ENCODE measurements at places on chromosomes 5 and 9.

DNA sequence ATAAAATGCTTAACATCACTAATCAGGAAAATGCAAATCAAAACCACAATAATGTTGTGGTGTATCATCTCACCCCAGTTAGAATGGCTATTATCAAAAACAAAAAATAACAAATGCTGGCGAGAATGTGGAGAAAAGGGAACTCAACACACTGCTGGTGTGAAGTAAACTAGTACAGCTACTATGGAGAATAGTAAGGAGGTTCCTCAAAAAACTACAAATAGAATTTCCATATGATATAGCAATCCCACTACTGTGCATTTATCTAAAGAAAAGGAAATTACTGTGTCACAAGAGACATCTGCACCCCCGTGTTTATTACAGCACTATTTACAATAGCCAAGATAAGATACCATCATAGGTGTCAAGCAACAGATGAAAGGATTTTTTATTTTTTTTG is 214.5 kb upstream of the RASA1 start:
- DNase-seq = no peak

DNA sequence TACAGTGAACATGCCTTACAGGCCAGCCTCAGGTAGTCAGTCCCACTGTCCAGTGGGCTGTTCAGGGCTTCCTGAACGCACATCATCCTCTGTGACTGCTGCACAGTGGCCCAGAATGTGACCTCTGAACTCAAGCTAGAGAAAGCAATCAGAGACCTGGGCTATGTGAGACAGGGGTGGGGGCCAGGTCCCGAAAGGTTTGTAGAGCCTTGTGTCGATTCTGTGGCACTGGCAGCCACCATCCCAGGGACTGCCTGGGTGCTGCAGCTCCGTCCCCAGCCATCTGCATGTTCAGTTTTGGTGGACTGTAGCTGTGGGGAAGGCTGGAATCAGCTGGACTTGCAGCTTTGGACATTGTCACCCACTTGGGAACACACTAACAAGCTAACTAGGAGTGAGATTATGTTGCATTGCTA is 47.7 kb downstream of the MVB12B start:
- no peak for DNase-seq

DNA sequence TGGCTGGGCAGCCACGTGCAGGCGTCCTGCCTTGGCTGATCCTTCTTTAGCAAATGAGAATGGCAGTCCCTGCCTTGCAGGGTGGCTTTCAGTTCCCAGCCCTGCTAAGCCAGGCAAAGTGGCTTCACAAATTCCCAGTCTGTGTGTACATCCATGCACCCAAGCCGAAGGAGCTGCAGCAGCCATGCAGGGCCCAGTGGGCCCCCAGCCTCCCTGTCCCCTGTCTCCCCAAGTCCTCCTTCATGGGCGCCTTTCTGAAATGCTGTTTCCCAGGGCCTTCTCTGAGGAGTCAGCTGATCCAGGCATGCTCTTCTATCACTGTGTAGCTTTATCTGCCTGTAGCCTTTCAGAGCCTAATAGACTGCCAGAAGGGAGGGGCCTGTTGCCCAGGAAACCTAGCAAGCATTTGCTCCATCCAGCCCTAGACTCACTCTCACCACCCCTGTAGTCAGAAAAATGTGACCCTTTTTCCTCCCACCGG is 47.4 kb upstream of the SHC3 start:
- DNase-seq = no peak

- no peak for DNase-seq
These were observed 196.6 kb upstream of the OTULINL start for GRCh38 chr5:14385019-14385418.

DNA sequence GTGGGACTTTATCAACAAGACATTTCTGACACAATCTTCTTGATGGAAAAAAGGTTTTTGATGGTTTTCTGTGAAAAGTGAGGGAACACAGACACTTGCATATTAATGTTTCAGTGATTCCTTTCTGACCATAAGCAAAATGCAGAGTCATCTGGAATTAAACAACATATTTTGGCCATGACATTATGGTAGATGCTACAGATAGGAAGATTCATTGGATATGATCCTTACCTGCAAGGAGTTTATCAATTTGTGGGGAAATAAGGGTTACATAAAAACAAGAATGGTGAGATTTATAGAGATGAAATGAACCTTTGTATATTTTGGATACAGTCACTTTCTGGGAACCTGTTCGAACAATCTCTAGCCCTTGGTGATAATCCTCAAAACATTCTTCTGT is 155.3 kb upstream of the GNA14 start:
- no peak for DNase-seq

DNA sequence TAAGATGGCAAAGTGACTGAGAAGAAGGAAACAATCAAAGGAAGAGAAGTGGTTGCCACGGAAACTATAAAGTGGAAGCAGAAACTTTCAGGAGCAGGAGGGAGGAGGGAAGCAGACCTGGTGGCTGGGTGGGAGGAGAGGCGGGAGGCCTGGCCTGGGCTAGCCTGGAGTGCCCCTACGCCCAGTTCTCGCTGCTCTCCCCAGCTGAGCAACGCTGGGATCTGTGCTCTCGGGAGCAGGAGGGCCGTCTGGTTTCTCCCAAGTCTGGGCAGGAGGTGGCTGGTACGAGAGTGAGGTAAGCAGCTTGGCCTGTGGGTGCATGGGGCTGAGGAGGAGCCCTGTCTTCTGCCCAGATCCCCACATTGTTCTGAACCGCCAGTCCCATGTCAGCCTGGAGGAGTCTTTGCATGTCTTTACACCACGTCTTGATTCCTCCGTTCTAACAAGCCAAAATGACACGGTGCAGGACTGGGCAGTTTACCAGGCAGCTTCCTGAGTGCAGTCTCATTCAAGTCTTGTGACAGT is 15.0 kb upstream of the DAB2IP start:
- no peak for DNase-seq

GRCh38 chr5:150120617-150121447 is 34.5 kb upstream of the CSF1R start:
- no peak for DNase-seq

- no peak for DNase-seq
These were observed 46.4 kb downstream of the FGF1 start for GRCh38 chr5:142639455-142639854.

DNA sequence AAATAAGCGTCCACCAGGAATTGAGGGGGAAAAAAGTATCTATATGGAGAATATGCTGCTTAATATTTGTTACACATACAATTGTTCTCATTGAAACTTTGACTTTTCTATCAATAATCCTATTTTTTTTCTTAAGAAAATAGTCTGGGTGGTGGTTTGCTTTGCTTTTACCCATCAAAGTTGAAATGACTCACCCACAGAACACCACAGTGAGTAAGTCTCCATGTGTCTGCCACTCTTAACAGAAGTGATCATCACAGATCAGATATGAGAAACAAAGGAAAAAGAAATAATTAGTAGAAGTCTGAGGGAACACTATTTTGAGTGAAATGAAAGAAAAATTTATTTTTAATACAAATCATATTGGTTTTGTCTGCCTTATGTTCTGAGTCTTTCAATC is 742.8 kb downstream of the CDH9 start:
- DNase-seq = no peak

GRCh38 chr5:67623078-67623477 is 426.5 kb upstream of the CD180 start:
- no peak for DNase-seq

DNA sequence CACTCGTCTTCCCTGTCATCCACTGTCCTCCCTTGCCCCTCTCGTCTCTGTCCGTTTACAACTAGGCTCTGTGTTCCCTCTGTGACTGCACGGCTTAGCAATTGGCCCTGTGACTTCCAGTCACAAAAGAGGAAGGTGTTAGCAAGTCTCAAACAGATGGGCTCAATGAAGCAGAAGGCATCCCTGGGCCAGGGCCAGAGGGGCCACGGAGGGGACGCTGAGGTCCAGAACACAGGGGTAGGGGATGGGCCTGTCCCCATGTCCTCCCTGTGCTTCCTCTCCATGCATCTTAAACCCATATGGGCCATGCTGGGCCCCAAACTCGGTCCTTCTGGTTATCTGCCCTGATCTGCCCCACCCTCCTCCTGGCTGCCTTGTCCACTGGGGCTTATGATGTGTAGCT is at the start of gene CD72:
CD72 (minus strand) TSS at position 89 of the 403 bp plus-strand sequence. CDS start 110 bp downstream, outside the sequence.
- DNase-seq = no peak

DNA sequence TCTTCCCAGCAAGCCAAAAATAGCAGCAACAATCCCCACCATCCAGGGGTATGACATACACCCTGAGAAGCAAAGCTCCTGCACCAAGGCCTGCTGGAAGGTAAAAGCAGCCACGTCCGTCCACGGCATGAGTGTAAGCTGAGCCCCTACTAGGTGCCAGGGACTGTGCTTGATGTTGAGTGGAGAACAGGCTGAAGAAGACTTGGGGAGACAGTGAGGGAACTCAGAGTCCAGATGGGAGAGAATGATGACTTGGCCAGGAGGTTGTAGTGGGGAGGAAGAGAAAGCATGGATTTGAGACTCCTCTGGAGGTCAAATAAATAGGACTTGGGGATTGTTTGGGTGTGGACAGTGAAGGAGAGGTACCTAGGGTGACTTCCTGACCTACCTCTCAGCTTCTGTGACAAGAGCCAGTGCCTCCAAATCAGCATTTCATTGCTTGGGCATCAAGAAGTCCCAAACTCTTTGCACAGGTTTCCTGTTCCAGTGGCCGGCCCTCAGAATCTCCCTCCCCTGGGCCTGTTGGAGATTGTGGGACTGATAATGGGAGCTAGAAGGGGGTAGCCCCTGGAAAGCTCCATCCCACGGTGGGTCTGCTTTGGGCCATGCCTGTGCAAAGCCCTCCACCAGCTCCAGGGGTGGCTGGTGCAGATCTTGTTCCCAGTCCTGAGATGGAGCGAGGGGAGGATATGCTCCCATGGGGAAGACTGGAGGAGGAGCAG is 58.3 kb upstream of the ADAMTS2 start:
- no peak for DNase-seq

DNA sequence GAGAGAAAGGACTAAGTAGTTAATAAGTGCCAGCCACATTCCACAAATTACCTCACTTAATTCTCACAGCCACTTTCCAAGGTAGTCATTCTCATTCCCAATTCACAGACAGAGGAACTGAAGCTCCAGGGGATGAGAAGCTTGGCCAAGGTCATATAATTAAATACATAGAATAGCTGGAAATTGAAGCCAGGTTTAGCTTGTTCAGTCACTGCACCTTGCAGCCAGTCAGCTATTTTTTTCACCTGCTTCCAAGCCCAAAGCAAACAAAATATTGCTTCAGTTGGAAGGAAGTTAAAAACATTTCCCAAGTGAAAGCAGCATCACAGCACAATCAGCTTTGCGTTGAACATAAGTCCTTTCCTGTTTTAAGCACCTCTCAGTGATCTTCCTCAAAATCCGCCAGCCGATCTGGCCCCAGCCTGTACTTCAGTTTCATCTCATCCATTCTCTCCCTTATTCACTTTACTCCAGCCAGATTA is 4.8 kb downstream of the ALDH1A1 start:
- DNase-seq = no peak

GRCh38 chr9:116895961-116896360 is 208.9 kb downstream of the TRIM32 start:
- no peak for DNase-seq

Measured in D721Med (cell line).